ENCODE measurements at places on chromosomes 5 and 9.

GRCh38 chr5:56037531-56038010, 42.8 kb upstream of the IL6ST start:
- DNase-seq: no peak

- no peak for DNase-seq
Observed at GRCh38 chr9:95273369-95274022, 44.0 kb downstream of the FANCC start.

- DNase-seq: no peak
Observed at GRCh38 chr5:173809014-173809413, 79.1 kb upstream of the CPEB4 start.

DNA sequence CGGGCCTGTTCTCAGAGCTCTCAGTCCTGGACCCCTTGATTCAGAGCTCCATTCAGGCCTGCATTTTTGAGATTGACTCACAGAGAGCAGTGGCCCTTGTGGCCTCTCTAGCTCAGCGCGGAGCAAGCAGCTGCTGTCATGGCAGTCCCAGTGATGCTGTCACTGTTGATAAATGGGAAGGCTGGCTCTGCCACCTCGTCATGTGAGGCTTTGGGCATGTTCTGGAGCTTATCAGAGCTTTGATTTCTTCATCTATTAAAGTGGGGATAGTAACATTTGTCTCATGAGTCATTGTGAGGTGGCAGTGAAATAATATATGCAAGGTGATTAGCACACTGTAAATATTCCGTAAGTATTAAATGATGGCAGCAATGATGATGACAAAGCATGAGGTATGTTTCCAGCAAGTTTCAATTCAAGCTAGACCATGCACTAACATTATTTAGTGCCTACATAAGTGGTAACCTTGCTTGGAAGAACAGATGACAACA, 126.4 kb upstream of the CXCL14 start:
- DNase-seq: peak; percentile 32

- DNase-seq: no peak
Observed at GRCh38 chr9:35027860-35028259, 38.3 kb downstream of the DNAJB5 start.

DNA sequence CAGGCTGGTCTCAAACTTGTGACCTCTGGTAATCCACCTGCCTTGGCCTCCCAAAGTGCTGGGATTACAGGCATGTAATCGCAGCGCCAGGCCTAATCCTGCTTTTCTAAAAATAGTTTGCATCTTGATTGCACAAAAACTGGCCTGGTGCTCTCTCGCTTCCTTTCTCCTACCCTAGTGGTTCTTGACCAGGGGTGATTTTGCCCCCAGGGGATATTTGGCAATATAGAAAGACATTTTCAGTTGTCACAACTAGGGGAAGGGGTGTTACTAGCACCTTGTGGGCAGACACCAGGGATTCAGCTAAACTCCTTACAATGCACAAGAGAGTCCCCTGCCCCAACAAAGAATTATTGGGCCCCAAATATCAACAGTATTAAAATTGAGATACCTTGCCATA, 139.8 kb downstream of the DROSHA start:
- DNase-seq: no peak

DNA sequence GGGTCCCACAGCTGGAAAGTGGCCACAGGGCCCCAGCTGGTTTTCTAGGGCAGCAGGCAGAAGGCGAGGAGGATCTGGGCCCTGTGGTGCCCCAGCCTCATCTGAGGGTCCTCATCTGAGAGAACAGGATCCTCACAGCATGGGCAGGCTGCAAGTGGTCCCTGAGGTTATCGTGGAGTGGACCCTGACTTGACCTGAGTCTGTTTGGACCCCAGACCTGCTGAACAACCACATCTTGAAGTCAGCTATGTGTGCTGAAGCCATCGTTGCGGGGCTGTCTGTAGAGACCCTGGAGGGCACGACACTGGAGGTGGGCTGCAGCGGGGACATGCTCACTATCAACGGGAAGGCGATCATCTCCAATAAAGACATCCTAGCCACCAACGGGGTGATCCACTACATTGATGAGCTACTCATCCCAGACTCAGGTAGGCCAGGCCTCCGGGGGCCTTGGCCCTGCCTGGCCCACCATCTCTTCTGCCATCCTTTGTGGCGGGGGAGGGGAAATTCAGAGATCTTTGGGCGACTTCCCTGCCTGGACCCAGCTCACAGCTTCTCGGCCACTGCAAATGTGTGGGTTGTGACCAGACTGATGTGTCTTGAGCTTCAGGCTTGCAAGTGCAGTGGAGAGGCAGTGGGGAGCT, 24.0 kb downstream of the TGFBI start:
- no peak for DNase-seq

DNA sequence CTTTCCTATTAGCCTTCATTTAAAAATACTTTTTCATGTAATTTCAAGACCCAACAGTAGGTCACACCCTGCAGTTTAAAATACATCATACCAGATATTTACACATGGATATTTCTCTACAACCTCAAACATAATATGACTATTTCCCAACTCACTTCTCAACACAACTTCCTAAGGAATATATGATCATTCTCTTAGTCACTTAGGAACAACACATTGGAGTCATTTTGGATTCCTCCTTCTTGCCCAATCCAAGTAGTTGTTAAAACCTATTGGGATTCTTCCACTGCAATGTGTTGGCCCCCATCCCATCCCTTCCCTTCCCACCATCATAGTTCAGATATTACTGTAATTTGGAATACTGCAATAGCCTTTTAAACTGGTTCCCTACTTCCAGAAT, 145.5 kb downstream of the DCP2 start:
- DNase-seq: no peak

GRCh38 chr5:81639556-81639955, 111.3 kb downstream of the SSBP2 start:
- DNase-seq: no peak

DNA sequence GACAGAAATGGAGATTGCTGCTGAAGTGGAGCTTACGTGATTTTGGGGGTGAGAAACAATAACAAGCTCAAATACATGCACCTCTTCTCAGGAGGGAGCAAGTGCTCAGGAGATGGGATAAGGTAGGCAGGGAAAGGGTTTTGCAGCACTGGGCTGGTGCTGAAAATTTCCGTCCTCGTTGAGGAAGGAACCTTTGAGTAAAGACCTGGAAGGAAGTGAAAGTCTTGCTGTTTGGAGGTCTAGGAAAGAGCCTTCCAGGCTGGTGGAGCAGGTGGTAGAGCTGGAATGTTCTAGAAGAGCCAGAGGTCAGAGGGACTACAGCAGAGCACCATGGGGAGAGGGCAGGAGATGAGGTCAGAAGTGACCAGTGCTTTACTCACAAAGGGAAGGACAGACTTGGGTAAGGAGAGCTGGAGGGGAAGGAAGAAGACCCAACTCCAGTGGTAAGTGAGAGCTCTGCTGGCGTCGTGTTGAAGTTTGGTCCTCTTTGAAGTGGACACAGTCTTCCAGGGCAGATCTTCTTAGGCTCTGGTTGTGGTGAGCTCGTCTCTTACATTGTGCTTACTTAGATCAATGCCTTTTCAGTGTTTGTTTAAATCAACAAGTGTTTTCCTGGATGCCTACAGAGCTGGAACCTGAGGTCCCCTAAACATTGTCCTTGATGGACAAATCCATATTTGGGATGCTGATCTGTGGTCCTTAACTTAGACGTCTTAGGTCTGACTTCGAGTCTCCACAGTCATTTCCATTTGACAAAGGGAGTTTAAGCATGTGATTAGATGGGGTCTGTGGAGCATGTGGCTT, 21.0 kb downstream of the ANKRD33B start:
- no peak for DNase-seq

- peak; percentile 30 for DNase-seq
Observed at GRCh38 chr5:73119451-73120157, 771 bp upstream of the TMEM171 start.

DNA sequence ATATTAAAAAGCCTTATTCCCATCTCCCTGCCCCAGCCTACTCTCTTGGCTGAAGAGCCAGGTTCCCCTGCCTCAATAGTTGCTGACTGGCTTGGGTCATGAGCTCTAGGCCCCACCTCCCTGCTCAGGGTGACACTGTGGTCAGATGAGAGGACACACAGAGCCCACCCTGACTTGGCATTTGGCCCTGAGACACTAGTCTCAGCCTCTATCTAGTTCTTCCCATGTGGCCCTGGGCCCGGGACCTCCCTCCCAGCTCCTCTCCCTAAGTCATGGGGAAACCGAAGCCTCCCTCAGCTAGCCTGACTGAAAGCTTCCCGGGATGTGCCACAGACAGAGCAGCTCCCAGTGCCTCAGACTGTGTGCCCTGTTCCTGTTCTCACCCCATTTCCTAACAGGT, 5.8 kb upstream of the MYOZ3 start:
- no peak for DNase-seq

GRCh38 chr9:111949919-111950318, 53.3 kb downstream of the UGCG start:
- DNase-seq: no peak

GRCh38 chr9:121887553-121888437, 205.3 kb downstream of the TTLL11 start:
- no peak for DNase-seq

- DNase-seq: no peak
Observed at GRCh38 chr5:181231432-181231831, 8.4 kb downstream of the TRIM41 start.

- DNase-seq: no peak
Observed at GRCh38 chr9:3444016-3444415, 81.8 kb downstream of the RFX3 start.

GRCh38 chr5:55440188-55440646, 94.5 kb downstream of the PLPP1 start:
- DNase-seq: no peak

GRCh38 chr9:91908746-91909145, 41.3 kb downstream of the ROR2 start:
- peak; percentile 24 for DNase-seq

DNA sequence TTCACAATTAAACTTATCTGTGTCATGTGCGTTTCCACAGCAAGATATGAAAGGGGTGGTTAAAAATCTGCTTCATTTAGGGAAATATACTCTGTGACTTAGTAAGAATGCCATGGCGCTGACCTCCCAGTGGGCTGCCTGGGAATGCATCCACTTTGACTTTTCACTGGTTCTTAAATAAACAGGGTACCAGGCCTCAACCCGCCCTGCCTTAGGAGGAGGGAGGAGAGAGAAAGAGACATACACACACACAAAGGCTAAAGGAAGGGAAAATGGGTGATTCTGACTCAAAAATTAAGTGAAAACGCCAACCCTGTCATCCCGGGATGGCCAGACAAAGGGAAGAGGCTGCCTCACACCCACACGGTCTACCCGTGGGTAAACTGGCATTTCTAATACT, 122.1 kb downstream of the EBF1 start:
- DNase-seq: no peak

DNA sequence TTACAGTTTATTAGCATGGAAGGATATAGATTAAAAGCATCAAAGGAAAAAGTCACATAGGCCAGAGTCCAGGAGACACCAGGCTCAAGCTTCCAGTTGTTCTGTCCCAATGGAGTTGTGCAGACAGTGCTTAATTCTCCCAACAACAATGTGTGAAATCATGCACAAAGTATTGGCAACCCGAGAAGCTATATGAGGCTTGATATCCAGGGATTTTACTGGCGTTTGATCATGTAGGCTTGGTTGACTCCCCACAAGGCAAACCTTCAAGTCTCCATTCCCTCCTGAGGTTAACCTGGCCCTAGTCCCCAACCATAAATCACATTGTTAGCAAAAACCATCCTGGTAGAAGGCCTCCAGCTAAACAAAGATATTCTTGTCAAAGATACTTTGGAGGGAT, 141.5 kb downstream of the ADAMTS19 start:
- DNase-seq: peak; percentile 27

DNA sequence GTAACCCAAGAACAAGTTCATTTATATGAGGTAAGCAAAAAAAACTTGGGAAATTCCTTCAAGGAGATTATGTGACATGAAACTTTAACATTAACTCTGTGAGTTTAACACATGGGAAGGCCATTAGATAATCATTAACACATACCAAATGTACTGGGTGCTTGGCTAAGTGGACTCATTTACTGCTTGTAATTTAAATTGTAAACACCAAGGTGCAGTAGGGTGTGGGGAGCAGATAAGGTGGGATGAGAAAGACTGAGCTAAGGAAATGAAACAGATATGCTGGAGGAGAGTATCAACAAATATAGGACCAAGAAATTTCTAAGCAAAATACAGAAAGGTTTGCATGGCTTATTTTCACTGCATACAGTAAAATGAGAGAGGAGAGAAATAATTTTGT, 2384.8 kb upstream of the ACO1 start:
- no peak for DNase-seq

GRCh38 chr9:107222020-107222522, 61.0 kb upstream of the RAD23B start:
- peak; percentile 67 for DNase-seq

DNA sequence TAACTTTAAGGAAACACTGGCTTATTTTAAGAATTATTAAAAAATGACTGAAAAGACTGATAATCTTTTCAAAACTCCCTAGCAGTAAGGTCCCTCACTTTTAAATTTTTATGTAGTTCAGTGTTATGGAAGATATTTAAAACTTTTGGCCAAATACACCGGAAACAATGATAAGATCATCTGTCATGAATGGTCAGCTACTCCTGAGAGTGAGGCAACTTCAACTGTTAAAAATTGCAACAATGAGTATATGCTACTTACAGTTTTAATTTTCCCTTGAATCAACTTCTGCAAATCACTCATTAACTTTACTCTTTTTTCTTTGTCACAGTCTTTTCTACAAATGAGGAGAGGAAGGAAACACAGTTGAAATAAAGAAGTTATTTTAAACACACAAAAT, 10.8 kb downstream of the PUM3 start:
- no peak for DNase-seq

DNA sequence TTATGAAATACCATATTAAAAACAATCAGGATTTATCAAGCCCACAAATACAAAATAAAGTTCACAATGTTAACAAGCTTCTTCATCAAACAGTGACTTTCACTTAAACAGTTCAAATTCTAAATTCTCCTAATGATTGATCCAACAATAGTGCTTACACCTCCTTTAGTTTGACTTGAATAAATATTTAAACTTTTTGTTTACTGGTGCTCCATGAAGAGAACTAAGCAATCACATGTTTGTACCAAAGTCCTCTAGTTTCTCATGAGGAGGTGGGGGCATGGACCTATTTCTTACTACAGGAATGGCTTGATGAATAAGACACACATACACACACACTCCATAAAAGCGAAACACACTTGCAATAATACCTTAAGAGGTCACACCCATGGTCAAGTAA, 95.8 kb downstream of the RAPGEF6 start:
- DNase-seq: no peak

DNA sequence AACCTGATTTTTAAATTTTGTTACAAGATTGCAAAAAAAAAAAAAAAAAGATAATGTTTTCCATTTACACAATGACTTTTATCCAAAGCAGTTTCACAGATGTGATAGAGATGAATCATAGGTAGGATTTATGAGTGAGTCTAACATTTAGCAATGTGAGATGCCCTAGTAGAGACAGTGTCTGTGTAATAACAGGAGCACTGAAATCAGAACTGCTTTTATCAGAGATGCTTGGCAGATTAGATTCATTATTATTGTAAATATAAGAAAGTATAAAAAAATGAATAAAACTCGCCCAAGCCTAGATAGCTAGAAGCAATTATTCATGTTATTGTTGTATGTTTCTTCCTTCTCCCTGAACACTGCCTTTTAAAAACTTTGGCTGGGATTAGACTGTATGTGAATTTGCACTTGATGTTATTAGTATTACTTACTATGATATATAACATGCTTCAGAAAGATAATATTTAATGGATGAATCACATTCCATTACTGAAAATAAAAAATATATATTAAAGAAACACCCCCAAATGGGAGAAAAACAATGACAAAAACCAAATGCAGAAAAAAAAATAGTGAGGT, 567.3 kb upstream of the KLF4 start:
- DNase-seq: no peak

- no peak for DNase-seq
Observed at GRCh38 chr9:113148781-113149510, 1.9 kb upstream of the SLC31A2 start.

- no peak for DNase-seq
Observed at GRCh38 chr5:165375201-165375600, 1869.8 kb downstream of the MAT2B start.

Data from eye (tissue), 1 donor.